Gastrocnemius medialis (tissue), 4 donors: ENCODE measurements at places on chromosomes 2 and 18. TPM values are rescaled to one million over a fixed set of nuclear protein-coding genes. Genes with fewer than 3 reads are reported as not detected.
A peak's percentile ranks its signal among the peaks of the same experiment; 100 is the strongest.

GRCh38 chr18:55302167-55302833 is 285.7 kb downstream of the TCF4 start:
- H3K27ac ChIP-seq = peak overlapping the region; percentile 63
- H3K27me3 ChIP-seq = no peaks in the 10 kb centered on the region
- DNase-seq = no peak

LOXHD1 gene
- not detected for total RNA-seq

DYNAP gene
- not detected for total RNA-seq

- DNase-seq = no peak
- peak overlapping the region; percentile 99 for H3K4me3 ChIP-seq
- peak overlapping the region; percentile 95 for H3K27ac ChIP-seq
- no peaks in the 10 kb centered on the region for H3K27me3 ChIP-seq
- H3K36me3 ChIP-seq = peaks cover 34% of the 10 kb centered on the region
These were observed 1.2 kb downstream of the TGOLN2 start for GRCh38 chr2:85326406-85327159.

DNA sequence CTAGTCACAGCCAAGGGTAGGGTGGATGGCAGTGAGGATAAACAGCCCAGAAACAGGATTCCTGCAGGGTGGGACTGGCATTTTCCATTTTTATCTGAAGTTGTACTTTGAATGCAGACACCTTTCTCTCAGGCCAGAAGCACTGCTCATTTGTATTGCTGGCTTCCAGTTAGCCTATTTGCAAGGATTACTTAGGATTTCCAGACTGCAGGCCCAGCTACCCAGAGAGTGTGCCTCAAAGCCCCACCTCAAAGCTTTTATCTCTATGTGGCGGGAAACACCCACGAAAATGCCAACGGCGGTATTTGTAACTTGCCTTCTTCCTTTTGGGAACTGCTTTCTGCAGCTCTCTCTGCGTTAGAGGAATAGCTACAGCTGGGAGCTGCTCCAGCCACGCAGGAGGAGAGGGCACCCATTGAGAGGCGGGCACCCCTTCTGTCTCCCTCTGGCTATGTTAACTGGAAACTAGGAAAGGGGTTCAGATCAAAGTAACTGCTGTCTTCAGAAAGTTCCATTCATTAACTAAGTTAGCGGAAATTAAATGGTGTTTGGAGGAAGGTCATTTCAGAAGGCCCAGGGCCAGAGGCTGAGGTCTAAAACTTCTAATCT is 144.9 kb downstream of the TGIF1 start:
- H3K36me3 ChIP-seq = no peaks in the 10 kb centered on the region
- no peaks in the 10 kb centered on the region for H3K27me3 ChIP-seq
- DNase-seq = no peak
- peak overlapping the region; percentile 89 for H3K27ac ChIP-seq
- H3K4me3 ChIP-seq = peak overlapping the region; percentile 58

DNA sequence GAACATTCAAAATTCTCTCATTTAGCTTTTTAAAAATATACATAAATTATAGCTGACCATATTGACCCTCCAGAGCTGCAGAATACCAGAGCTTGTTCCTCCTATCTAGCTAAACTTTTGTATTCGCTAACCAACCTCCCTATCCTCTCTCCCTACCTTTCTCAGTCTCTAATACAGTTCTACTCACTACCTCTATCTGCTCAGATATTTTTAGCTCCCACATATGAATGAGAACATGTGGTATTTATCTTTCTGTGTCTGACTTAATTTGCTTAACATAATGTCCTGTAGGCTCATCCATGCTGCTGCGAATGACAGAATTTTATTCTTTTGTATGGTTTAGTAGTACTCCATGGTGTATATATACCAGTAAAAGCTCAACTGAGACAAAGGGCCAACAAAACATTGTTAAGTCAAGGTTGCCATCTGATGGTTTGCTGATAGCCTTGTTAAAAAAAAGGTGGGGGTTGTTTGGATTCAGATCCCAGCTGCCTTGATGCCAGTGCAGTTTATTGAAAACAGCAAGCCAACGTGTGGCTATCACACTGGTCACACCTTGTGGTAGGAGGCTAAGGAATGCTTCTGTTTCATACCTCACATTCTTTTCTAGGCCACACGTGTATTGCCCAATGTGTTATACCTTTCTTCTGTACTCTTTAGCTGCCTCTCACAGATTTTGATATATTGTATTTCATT is 101.5 kb downstream of the VWA3B start:
- peaks cover 8% of the 10 kb centered on the region for H3K4me1 ChIP-seq
- H3K27ac ChIP-seq = no peak overlapping the region
- no peak for DNase-seq
- no peaks in the 10 kb centered on the region for H3K36me3 ChIP-seq
- no peaks in the 10 kb centered on the region for H3K27me3 ChIP-seq

NXPH2 gene
- not detected for total RNA-seq

DNA sequence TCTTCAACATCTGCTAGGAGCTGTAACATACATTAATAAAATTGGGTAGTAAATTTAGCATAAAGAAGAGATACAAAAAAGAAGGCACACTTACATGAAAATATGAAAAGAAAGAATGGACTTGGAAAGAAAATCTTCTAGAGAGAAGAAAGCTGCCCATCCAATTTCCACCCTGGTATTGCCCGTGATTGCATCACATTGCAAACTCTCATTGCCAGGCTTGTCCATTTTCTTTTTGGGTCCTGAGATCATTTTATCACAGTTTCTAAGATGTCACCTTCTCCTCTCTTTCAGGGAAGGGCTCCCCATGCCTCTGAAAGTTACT is 321.5 kb downstream of the RND3 start:
- H3K4me1 ChIP-seq = no peaks in the 10 kb centered on the region
- no peaks in the 10 kb centered on the region for H3K27me3 ChIP-seq
- no peak for DNase-seq
- H3K4me3 ChIP-seq = no peak overlapping the region
- H3K27ac ChIP-seq = peak overlapping the region; percentile 25

LRATD1 gene
- total RNA-seq = 4.9 TPM

MBD5 gene
- total RNA-seq = 15.2 TPM

- DNase-seq = no peak
- no peaks in the 10 kb centered on the region for H3K27me3 ChIP-seq
- no peak overlapping the region for H3K4me3 ChIP-seq
These were observed 152.2 kb downstream of the PID1 start for GRCh38 chr2:229118927-229119326.
